ENCODE measurements at places on chromosomes 1 and 21.

- no peak for DNase-seq
These were observed 2.5 kb upstream of the CYB561D1 start for GRCh38 chr1:109491372-109491771.

DNA sequence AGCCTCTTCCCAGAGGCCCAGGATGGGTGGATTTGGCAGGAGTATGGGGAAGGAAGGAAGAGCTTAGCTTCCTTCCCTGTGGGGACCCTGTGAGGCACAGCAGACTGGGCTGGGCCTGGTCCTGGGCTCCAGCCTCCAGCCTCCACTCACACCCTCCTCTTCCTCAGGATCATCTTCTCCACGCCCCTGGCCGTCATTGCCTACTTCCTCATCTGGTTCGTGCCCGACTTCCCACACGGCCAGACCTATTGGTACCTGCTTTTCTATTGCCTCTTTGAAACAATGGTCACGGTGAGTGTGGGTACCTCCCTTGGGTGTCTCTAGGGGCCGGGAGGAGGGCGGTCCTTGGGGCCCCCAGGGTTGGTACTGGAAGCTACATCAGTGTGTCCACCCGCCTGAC is 10.1 kb downstream of the MFSD2A start:
- no peak for DNase-seq

GRCh38 chr1:180636138-180636537 is 4.3 kb downstream of the XPR1 start:
- DNase-seq: no peak

DNA sequence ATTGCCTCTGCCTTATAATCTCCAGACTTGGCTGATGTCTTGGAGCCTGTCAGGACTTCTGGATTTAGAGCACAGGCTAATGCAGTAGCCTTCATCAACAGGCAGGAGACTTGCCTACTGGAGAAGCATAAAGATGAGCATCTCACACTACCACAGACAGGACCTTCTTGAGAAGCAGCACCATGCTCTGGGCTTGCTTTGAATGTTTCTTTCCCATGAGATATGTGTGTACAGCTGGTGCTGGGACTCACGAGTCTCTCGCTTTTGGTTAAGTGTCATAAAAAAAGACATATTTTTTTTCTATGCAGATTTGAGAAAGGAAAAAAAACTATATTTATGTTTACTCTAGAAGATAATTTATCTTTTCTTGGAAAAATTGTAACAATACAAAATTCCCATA is 671.3 kb downstream of the MRPL39 start:
- DNase-seq: peak; percentile 4

DNA sequence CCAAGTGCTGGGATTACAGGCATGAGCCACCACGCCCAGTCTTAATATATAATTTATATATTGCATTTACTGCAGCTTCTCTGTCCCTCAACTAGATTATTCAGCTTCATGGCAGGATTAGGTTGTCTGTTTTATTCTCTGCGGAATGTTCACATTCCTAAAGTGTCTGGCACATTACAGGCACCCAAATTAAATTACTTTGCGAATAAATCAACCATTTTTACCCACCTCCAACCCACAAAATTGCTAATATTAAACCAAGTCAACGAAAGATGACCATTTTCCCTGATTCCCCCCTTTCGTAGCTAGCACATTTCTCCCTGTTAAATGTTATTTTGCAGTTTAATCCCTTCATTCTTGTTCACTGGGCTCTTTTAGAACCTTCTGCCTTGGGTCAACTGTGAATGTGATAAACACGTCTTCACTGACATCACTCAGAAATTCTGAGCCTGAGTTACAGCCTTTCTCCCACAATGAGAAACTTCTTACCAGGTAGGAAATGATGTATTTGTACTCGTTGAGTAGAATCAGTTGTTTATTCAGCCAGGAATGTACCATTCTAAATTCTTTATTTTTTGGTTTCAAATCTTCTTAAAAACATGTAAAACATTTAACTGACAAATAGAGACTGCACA is 35.9 kb downstream of the THAP3 start:
- DNase-seq: no peak

DNA sequence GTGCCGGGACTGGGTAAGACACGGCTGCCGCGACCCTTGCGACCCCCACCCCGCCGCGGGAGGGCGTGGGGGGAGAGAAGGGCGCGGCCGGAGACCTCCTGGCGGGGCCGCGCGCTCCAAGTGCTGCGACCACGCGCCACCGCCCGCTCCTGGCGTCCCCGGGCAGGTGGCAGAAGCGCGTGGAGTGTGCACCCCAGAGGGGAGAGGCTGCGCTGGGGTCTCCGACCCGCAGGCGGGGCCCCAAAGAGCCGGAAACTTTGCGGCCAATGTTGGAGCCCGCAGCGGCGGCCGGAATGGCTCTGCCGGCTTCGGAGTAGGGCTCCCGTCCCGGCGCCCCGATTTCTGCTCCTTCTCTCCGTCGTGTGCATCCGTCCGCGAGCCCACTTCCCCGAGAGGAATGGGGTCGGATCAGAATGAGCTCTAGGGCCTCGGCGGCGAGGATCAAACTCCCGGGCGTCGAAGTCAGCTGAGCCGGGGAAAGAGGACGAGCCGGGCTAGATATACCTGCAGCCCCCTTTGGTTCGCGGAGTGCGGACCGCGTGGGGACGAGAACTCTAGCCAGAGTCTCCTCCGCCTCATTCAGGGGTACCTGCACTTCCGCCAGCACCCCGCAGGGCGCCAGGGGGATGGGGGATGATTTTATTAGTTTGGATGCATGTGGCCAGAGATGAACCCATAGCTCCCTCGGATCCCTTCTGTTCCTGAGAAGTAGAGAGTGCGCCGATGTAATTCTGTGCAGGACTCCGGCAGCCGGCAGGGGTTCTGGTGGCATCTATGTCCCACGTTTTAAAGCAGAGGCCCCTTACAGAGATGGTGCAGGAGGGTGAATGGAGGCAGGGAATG is 751 bp downstream of the STUM start:
- no peak for DNase-seq

DNA sequence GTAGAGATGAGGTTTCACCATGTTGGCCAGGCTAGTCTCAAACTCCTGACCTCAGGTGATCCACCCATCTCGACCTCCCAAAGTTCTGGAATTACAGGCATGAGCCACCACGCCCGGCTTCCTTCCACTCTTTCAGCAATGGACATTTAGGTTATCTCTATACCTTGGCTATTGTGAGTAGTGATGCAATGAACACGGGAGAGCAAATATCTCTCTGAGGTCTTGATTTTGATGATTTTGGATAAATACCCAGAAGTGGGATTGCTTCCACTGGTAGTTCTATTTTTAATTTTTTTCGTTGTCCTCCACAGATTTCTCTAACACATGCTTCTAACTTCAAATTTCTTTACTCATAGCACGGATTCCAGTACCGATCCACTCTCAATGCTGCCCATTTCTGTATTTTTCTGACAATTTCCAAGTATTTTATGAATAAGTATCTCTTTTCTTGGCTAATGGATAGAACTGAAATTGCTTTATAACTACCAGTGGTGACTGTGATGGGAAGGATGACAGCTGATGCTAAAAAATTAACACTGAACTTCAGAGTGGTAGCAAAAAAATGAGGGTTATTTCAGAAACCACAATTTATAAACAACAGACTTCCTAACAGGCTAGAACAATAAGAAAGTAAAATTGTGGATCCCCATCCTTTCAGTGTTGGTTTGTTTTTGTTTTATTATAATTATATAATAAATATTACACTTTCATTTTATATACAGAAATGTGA is 327.5 kb upstream of the RUNX1 start:
- DNase-seq: no peak

GRCh38 chr1:192980856-192981255 is 78.3 kb downstream of the UCHL5 start:
- no peak for DNase-seq

DNA sequence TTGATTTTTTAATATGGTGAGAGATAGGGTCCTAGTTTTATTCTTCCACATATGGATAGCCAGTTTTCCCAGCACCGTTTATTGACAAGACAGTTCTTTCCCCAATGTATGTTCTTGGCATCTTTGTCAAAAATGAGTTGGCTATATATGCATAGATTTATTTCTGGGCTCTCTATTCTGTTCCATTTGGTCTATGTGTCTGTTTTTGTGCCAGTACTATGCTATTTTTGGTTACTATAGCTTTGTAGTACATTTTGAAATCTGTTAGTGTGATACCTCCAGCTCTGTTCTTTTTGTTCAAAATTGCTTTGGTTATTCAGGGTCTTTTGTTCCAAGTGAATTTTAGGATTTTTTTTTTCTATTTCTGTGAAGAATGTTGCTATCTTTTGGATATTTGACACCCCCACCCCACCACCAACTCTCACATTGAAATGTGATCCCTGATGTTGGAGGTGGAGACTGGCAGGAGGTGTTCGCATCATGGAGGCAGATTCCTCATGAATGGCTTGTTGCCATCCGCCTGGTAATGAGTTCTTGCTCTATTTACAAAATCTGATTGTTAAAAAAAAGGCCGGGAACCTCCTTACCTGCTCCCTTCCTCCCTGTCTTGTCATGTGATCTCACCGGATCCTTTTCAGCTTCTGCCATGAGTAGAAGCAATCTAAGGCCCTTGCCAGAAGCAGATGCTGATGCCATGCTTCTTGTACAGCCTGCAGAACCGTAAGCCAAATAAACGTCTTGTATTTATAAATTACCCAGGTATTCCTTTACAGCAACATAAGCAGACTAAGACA is 54.8 kb upstream of the KRTAP19-8 start:
- no peak for DNase-seq

- no peak for DNase-seq
These were observed 400.5 kb downstream of the KCNT2 start for GRCh38 chr1:196207612-196208217.

DNA sequence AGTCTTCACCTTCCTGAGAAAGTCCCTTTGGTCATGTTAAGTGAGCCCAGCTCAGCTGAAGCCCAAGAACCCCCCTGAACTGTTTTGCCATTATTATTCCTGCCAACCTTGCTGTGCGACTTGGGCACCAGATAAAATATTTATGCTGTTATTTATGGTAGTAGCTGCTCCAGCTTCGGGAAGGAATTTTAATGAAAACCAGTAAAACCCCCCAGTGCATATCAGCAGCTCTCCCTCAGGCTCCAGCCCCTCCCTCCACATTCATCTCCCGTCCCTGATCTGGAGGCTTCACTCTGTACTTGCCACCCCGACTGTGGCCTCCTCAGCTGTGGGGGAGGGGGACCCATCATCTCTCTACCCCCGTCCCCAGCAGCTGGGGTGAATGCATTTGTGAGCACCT is 12.7 kb downstream of the TTC22 start:
- DNase-seq: no peak

DNA sequence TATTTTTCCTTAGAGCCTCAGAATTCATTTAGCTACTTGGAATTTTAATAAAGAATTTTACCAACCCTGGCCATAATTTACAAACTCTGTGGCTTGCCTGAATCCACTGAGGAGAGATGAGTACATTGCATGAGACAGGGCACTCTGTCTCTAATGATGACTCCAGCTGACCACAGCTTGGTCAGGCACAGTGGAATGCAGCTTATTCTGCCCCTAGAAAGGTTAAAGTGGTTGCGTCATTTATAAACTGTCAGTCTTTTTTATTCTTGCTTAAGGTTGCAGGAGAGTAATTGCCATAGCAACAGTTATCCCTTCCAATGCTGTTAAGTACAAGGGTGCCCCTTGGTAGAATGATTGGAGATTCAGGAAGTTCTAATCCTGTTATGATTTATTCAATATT is 28.3 kb downstream of the PDE4B start:
- no peak for DNase-seq

DNA sequence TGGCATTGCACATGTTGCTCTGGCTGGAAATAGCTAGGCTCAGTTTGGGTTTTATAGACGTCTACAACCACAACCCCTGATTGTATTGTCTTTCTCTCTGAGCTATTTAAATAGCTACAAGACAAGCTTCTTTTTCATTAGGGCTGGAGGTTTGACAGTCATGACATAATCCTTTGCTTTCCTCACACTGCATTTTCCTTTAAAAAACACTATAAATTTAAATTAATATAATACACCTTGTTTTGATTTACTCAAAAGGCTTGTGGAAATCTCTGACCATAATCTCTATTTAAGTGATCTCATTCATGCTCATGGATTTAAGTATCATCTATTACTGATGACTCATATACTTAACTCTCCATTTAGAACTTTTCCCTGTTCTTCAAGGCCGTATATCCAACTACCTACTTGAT is 50.4 kb upstream of the PTGFR start:
- DNase-seq: no peak

- no peak for DNase-seq
These were observed 17.7 kb upstream of the ADGRB2 start for GRCh38 chr1:31781756-31782371.

GRCh38 chr1:209854196-209854595 is 26.4 kb downstream of the UTP25 start:
- DNase-seq: no peak

DNA sequence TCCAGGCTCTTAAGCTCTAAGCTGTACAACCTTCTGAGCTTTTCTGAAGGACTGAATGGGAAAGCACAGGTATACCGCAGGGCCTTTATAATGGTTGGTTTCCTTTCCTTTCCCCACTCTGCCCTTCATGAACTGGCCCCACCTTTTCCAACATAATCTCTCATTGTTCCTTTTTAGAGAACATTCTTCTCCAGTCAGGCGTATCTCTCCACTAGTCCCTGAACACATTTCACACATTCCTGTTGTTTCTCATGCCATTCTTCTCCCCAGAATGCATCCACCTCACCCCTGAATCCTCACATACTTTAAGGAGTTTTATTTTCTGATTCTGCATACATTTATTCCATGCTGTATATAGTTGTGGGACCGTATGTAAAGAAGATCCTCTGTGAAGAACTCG is 41.3 kb downstream of the PGM1 start:
- DNase-seq: no peak

DNA sequence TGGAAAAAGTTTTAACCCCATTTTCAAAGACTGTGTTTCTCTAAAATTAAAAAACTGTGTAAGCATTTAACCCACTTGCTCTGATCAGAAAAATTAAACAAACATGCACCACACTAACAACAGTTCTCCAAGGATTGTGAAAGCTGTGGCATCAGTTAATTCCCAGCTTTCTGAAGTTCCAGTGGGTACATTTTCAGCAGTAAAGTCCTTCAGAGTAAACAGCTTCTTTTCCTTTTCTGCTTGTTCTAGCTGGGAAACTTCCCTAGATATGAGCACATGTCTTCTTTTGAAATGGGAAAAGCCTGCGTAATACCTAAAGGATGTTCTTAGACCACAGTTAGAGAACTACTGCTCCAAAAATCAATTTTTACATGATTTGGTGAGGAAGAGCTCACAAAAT is 11.1 kb downstream of the PRRX1 start:
- DNase-seq: no peak

- DNase-seq: no peak
These were observed 3.2 kb upstream of the LHX8 start for GRCh38 chr1:75130865-75131564.

DNA sequence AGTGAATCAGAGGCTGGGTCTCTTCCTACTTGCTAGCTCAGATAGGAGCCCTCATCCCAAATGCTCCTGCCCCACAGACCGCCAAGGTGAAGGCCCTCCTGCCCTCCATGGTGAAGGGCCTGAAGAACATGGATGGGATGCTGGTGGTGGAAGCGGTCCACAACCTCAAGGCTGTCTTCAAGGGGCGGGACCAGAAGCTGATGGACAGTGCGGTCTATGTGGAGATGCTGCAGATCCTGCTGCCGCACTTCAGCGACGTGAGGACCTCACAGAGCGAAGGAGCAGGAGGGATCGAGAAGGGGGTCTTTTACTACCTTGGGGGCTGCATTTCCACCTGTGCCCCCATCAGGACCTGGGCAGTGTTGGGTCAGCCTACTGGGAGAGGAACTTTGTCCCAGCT is 14.6 kb upstream of the TTC4 start:
- no peak for DNase-seq

GRCh38 chr1:3130268-3130667 is 61.3 kb downstream of the PRDM16 start:
- DNase-seq: no peak
